ENCODE measurements at places on chromosomes 12 and 14. TPM values are rescaled to one million over a fixed set of nuclear protein-coding genes. Genes with fewer than 3 reads are reported as not detected.

GRCh38 chr12:66107451-66107915, 23.1 kb downstream of the LLPH start:
- H3K27ac ChIP-seq, result no peak overlapping the region
- peaks cover 14% of the 10 kb centered on the region for H3K27me3 ChIP-seq
- peaks cover 2% of the 10 kb centered on the region for H3K4me1 ChIP-seq
- peak; percentile 40 for DNase-seq
- no peaks in the 10 kb centered on the region for H3K36me3 ChIP-seq
- H3K4me3 ChIP-seq, result no peak overlapping the region

RTL1 gene
- not detected for total RNA-seq

PPM1H gene
- not detected for total RNA-seq

ZNF384 gene
- total RNA-seq, result 78.1 TPM

DNA sequence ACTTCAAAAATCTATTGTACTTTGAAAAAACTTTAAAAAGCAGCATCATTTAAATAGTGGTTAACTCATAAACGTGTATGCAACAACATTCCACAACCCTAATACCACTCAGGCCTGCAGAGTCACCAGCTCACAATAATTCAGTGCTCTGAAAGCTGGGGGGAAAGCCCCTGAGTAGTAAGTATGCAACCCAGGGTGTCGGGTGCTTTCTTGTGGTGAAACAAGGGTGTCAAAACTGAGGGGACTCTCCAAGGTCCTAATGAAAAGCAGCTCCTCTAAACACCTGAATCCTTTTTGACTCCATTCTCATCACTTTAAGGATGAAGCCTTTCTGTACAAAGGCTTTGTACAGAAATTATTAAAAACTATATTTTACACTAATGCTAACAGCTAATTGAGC, 33.7 kb downstream of the FGFR1OP2 start:
- H3K36me3 ChIP-seq, result peaks cover 60% of the 10 kb centered on the region
- peaks cover 15% of the 10 kb centered on the region for H3K4me1 ChIP-seq
- H3K4me3 ChIP-seq, result no peak overlapping the region
- H3K27me3 ChIP-seq, result no peaks in the 10 kb centered on the region

CFAP251 gene
- total RNA-seq, result 1.9 TPM

AQP2 gene
- not detected for total RNA-seq

- no peak overlapping the region for H3K4me3 ChIP-seq
- no peaks in the 10 kb centered on the region for H3K4me1 ChIP-seq
- peaks cover 5% of the 10 kb centered on the region for H3K36me3 ChIP-seq
- no peak overlapping the region for H3K27ac ChIP-seq
- no peaks in the 10 kb centered on the region for H3K27me3 ChIP-seq
Observed at GRCh38 chr14:24260780-24261157, 2.2 kb downstream of the TGM1 start.
